DND-41 (cell line): ENCODE measurements at places on chromosomes 7 and 10.

- DNase-seq, result no peak
- no peaks in the 10 kb centered on the region; the same call in 1 of the 2 replicates for H3K36me3 ChIP-seq
- H3K4me3 ChIP-seq, result no peak overlapping the region
- peaks cover 25% of the 10 kb centered on the region for H3K4me1 ChIP-seq
- H3K27me3 ChIP-seq, result no peaks in the 10 kb centered on the region
- H3K27ac ChIP-seq, result no peak overlapping the region
These were observed 2.4 kb upstream of the MKLN1 start for GRCh38 chr7:131325179-131325840.

DNA sequence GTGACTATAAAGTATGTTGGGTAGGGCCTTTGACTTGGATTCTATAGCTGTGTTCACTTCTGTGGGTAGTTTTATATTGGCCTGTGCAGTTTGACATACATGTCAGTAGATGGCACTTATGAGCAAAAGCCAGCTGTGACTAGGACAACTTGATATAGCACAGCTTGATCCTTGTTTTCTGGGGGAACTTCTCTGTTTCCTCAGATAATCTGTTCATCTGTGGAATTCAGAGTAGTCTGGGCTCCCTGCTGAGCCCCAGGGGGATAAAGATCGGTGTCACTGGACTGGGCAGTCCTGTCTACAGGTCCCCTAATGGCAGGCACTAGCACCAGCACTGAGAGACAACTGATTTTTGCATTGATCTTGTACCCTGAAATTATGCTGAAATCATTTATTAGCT is 25.4 kb downstream of the CYP2C9 start:
- H3K4me3 ChIP-seq, result no peak overlapping the region
- no peak for DNase-seq
- no peaks in the 10 kb centered on the region for H3K27me3 ChIP-seq
- no peaks in the 10 kb centered on the region for H3K36me3 ChIP-seq

DNA sequence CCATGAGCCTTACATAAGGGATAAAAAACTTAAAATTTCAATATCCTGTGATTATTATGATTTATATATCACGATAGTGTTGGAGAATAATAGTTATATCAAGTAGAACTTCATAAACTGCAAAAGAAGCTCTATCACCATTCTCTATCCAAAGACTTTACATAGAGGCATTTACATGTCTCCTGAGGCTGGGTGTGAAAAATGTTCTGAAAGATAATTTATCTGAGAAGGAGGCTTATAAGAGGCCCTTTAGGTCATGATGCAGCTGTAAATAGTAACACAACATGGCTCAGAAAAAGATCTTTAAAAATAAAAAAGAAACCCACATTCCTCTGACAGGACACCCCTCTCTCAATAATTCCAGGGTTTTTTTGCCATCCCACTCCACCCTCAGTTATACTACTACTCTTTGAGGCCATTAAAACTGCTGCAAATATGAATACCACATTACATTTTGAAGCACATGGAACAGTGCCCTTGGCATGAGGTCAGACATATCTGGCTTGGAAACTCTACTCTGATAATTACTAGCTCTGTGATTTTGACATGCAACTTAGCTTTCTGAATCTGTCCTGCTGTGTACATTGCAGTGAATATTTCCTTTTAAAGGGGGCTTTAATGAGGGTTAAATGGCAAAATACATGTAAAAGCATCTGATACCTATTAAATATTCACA is 55.5 kb downstream of the SLC16A12 start:
- no peak overlapping the region for H3K4me3 ChIP-seq
- peaks cover 17% of the 10 kb centered on the region for H3K27me3 ChIP-seq
- DNase-seq, result no peak
- H3K4me1 ChIP-seq, result no peaks in the 10 kb centered on the region
- no peaks in the 10 kb centered on the region for H3K36me3 ChIP-seq

DNA sequence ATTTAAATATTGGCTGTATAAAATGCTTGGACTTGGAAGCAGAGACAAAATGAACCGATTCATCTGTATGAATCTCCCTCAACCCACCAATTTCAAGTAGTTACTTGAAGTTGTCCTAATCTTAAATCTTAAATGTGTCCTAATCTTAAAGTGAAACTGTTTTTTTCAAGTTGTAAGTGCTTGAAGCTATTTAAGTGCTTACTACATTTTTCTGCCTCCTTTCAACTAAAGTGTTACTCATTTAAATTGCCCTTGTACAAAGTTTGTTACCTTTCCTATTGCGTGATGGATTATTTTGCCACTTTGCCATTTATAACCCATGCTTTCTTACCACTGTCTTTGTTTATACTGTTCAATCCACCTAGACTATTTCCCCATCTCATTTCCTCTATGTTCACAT is 2.8 kb downstream of the BCAP29 start:
- H3K27ac ChIP-seq, result no peak overlapping the region
- H3K4me1 ChIP-seq, result peaks cover 36% of the 10 kb centered on the region
- no peak for DNase-seq
- no peaks in the 10 kb centered on the region for H3K27me3 ChIP-seq
- H3K36me3 ChIP-seq, result peaks cover 27% of the 10 kb centered on the region

DNA sequence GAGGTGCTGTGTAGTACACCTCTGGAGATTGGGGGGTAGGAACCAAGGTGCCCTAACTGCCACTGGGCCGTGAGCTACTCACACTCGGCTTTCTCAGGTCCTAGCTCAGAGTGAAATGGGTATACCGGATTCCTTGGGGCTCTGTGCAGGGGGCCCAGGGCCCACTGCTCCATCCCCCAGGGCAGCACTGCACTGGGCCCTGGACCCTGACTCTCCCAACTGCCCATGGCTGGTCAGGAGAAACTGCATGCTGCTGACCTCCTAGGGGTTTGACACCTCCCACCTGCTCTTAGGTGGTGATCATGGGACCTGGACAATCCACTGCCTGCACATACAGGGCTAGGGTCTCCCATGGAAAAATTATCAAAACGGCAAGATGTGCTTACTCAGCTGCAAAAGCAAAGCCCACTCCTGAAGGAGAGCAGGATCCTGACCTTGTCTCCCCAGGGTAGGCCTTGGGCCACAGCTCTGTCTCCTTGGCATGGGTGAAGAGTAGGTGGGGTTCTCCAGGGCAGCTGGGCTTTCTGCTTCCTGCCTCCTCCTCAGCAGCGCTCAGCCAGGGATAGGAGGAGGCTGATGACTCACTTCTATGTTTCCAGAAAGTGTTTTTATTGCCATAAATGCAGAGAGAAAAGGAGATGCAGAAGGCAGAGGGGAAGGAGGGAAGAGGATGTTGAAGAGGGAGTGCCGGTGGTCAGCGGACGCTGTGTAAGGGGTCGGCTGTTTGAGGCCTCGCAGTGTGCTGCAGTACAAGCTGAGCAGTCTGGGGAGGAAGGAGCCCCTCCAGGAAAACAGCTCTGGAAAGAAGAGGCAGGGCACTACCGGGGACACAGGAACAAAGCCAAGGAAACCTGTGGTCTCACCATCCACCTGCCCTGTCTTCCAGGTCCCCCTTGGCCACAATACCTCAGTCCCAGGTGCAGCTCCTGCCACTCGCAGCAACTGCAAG is 107.8 kb downstream of the ARHGAP22 start:
- H3K4me1 ChIP-seq, result peaks cover 5% of the 10 kb centered on the region; the same call in 1 of the 2 replicates
- no peak for DNase-seq
- no peak overlapping the region for H3K4me3 ChIP-seq

- no peaks in the 10 kb centered on the region for H3K4me1 ChIP-seq
- no peaks in the 10 kb centered on the region for H3K27me3 ChIP-seq
- no peaks in the 10 kb centered on the region for H3K36me3 ChIP-seq
These were observed 108.9 kb downstream of the IPMK start for GRCh38 chr10:58158806-58159205.

GRCh38 chr10:13331646-13332045 is 16.4 kb downstream of the SEPHS1 start:
- H3K36me3 ChIP-seq, result peaks cover 98% of the 10 kb centered on the region
- H3K27me3 ChIP-seq, result no peaks in the 10 kb centered on the region
- DNase-seq, result no peak
- H3K27ac ChIP-seq, result no peak overlapping the region

DNA sequence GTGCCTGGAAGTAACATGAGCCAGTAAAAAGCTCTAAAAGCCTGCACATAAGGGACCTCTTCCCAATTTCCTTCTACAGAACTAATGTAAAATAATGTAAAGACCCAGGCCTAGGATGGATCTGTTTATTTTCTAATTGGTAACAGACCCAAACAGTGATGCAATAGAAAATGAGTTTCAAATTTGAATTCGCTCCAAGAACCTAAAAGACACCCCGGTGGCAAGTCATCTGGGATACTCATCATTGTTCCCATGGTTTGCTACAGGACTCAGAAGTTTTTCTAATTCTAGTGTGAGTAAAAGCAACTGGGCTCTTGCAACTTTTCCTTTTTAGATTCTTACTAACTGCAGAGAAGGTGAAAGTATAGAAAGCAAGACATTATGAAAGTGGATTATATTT is 271.3 kb upstream of the CACNA2D1 start:
- H3K4me1 ChIP-seq, result no peaks in the 10 kb centered on the region
- no peaks in the 10 kb centered on the region for H3K27me3 ChIP-seq
- no peaks in the 10 kb centered on the region for H3K36me3 ChIP-seq
- no peak overlapping the region for H3K27ac ChIP-seq

DNA sequence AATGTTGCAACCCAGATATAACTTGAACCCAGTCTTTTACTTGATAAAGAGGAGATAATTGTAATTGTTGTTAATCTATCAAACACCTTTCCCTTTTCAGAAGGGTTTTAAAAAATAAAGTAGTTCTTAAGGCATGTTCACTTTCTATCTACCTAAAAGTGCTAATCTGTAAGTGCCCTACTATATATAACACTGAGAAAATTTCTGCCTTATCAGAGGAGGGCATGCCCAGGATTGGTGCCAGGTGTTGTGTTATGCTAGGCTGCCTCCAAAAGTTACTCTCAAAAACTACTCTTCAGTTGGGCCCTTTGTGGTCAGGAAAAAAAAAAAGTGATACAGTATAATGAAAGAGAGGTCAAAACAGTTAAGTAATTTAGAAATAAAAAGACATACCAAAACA is 36.3 kb downstream of the SMNDC1 start:
- no peak overlapping the region for H3K4me3 ChIP-seq
- H3K36me3 ChIP-seq, result no peaks in the 10 kb centered on the region
- no peaks in the 10 kb centered on the region for H3K27me3 ChIP-seq
- DNase-seq, result no peak
- H3K4me1 ChIP-seq, result no peaks in the 10 kb centered on the region
- no peak overlapping the region for H3K27ac ChIP-seq

GRCh38 chr10:92813979-92814378 is 34.3 kb upstream of the EXOC6 start:
- no peaks in the 10 kb centered on the region for H3K36me3 ChIP-seq
- no peaks in the 10 kb centered on the region for H3K27me3 ChIP-seq
- no peak for DNase-seq

GRCh38 chr7:126065766-126066165 is 1136.1 kb upstream of the POT1 start:
- DNase-seq, result no peak
- no peaks in the 10 kb centered on the region for H3K27me3 ChIP-seq
- H3K36me3 ChIP-seq, result no peaks in the 10 kb centered on the region
- H3K27ac ChIP-seq, result no peak overlapping the region

GRCh38 chr10:50516171-50516570 is 107.6 kb downstream of the SGMS1 start:
- DNase-seq, result no peak
- H3K27me3 ChIP-seq, result no peaks in the 10 kb centered on the region
- H3K27ac ChIP-seq, result no peak overlapping the region
- no peaks in the 10 kb centered on the region for H3K4me1 ChIP-seq
- H3K36me3 ChIP-seq, result no peaks in the 10 kb centered on the region

DNA sequence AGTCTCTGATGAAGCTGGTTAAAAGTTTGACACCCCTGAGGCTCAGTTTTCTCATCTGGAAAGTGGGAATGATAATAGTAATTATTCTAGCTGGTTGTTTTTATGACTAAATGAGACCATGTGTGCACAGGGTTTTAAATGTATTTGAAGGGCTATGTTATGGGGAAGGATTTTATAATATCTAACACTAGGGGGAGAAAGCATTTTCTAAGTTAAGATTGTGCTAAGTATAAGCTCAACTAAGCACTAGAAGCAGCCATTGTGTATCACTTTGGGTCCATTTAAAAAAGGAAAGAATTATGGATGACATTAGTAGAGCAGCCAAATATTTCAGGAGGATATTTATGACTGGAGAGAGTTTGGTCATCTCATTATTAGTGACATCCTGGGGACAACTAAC is 49.5 kb upstream of the CREB5 start:
- no peaks in the 10 kb centered on the region; the same call in 1 of the 2 replicates for H3K4me1 ChIP-seq
- no peak for DNase-seq
- no peak overlapping the region for H3K27ac ChIP-seq
- no peaks in the 10 kb centered on the region for H3K36me3 ChIP-seq
- H3K27me3 ChIP-seq, result no peaks in the 10 kb centered on the region
- H3K4me3 ChIP-seq, result no peak overlapping the region

DNA sequence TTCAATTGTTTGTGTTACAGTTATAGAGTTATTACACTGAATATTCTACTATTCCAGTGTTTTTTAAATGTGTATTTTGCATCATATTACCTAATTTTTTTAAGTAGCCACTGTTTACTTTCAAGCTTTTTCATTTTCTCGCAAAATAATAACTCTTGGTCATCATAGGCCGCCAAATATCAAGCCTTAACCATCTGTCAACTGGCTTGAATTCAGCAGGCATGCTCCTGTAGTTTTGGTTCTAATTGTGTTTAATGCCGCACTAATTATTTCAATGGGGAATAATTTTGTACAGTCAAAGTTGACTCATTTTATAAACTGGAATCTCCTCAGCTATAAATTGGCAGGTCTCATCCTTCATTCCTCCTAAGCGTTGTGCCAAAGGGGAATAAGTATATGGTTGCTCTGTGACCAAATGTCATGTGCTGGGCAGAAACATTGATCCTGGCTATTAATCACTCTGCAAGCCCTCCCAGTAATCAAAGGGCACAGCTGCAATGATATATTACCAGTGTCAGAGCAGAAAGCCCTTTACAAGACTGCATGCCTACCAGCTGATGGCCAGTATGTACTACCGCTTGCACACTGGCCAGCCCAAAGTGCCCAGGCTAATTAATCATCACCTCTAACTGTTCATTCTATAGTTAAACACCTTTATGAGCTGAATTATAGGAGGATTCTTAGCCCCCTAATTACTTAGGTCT is 74.8 kb downstream of the SKAP2 start:
- H3K27ac ChIP-seq, result no peak overlapping the region
- H3K4me1 ChIP-seq, result no peaks in the 10 kb centered on the region
- H3K36me3 ChIP-seq, result no peaks in the 10 kb centered on the region
- no peak for DNase-seq
- no peaks in the 10 kb centered on the region for H3K27me3 ChIP-seq

- no peaks in the 10 kb centered on the region for H3K4me1 ChIP-seq
- no peak overlapping the region for H3K27ac ChIP-seq
- DNase-seq, result no peak
- no peaks in the 10 kb centered on the region for H3K36me3 ChIP-seq
- no peak overlapping the region for H3K4me3 ChIP-seq
- no peaks in the 10 kb centered on the region for H3K27me3 ChIP-seq
These were observed 56.2 kb upstream of the SEPHS1 start for GRCh38 chr10:13404305-13404759.

GRCh38 chr10:130066743-130067142 is 43.9 kb downstream of the C10orf143 start:
- DNase-seq, result no peak
- no peaks in the 10 kb centered on the region for H3K27me3 ChIP-seq
- no peaks in the 10 kb centered on the region for H3K4me1 ChIP-seq
- no peak overlapping the region for H3K27ac ChIP-seq
- no peak overlapping the region for H3K4me3 ChIP-seq

- no peaks in the 10 kb centered on the region for H3K27me3 ChIP-seq
- no peaks in the 10 kb centered on the region for H3K4me1 ChIP-seq
- no peak for DNase-seq
- H3K36me3 ChIP-seq, result no peaks in the 10 kb centered on the region
- H3K27ac ChIP-seq, result no peak overlapping the region
These were observed 858.7 kb downstream of the TYW1 start for GRCh38 chr7:67855322-67855721.
